ENCODE measurements at places on chromosomes 3 and 15.

DNA sequence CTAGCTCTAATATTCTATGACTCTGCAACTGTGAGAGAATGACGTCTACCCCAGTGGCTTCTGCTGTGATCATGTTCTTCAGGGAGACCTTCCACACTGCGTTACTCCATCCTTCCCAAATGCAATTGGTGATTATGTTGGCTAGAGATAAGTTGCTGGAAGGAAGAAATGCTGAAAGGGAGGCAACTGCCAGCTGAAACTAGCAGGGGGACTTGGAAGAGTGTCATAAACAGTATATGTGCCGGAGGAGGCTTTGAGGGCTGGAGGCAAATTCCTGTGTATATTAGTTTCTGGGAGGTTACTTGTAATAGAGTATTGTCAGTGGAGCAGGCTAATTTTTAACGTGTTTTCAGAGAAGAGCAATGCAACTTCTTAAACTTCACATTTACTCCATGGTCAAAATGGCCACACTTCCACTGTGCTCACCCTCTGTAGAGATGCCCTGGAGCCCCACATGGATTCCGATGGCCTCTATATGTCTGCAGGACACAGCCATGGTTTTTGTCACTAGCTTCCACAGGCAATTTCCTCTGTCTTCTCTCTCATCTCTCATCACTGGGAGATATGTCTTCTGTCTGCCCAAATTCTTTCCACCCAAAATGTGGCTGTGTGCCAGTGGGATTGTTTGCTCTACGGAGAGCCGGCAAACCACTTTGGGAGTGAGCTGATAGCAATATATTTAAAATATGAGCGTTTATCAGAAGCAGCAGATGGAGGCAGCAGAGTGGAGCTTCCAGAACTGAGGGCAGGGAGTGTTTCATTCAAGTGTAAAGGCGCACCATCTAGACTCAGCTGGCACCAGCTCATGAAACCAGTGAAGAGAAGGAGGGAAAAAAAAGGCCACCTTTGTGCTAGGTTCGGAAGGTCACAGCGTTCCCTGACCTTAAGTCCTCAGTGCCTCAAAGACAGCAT lies 13.3 kb upstream of the CD47 start:
- DNase-seq: peak; percentile 49

- no peak for DNase-seq
These were observed 56.8 kb downstream of the GASK1A start for GRCh38 chr3:43035801-43036365.

DNA sequence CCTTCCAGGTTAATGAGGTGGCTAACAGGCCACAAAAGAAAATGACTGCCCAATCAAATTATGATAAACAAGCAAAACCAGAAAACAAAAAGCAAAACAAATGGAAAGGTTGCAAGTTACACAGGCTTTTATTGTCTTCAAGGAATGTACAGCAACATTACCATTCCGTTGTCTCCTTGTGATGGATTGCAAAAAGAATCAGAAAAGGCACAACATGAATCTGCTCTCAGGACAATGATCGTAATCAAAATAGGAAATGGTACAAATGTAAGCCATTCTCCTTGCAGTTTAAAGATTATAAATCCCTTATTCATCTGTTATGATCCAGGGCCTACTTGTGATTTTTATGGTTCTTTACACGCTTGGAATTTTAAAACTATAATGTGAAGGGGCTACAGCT lies 125.8 kb downstream of the ECT2 start:
- DNase-seq: no peak

GRCh38 chr3:197333901-197334639 lies 35.7 kb upstream of the DLG1 start:
- no peak for DNase-seq

- no peak for DNase-seq
These were observed 733.7 kb upstream of the CFAP20DC start for GRCh38 chr3:59783468-59783988.

DNA sequence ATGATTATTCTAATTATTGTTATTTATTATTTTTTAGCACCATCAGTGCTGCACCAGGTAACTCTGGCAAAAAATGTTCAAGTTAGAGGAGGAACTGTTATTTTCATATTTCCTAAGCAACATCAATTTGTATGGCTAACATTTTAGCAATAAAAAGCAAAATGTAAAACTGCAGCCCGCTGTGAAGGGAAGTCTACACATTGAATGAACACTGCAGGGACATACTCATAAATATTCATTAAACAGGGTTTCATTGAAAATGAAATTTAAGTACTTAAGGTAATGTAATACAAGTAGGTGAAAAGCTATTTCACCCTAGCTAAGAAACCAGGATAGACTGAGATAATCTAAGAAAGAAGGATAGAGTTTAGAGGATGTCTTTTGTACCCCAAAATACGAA lies 532.7 kb downstream of the NLGN1 start:
- no peak for DNase-seq

GRCh38 chr3:100340527-100340926 lies 6.0 kb downstream of the NIT2 start:
- no peak for DNase-seq

DNA sequence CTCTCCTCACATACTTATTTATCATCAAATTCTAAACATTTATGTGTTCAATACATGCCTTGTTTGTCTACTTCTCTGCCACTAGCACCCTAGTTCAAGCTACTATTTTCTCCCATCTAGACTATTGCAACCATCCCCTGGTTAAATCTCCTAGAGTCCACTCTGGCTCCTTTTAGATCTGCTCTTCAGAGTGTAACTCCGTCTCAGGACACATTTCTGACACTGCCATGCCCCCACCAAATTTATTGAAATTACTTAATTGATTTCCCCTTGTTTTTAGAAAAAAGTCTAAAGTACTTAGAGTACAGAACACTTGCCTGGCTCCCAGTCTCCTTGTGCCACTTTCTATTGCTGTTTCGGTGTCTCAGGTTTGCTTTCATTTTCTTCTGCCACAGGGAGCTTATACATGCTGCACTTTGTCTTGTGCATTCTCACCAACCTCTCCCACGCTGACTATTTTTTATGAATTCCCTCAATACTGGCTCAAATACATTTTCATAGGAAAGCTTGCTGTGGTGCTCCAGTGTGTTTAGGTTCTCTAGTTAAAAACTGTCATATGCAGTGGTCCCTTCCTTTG lies 792.3 kb downstream of the DIPK2A start:
- DNase-seq: no peak

- peak; percentile 39 for DNase-seq
These were observed 117.5 kb downstream of the PDCD6IP start for GRCh38 chr3:33915796-33916546.

GRCh38 chr3:10428406-10429091 lies 76.8 kb downstream of the ATP2B2 start:
- DNase-seq: no peak

GRCh38 chr3:165459924-165460835 lies 264.0 kb upstream of the SLITRK3 start:
- DNase-seq: no peak

DNA sequence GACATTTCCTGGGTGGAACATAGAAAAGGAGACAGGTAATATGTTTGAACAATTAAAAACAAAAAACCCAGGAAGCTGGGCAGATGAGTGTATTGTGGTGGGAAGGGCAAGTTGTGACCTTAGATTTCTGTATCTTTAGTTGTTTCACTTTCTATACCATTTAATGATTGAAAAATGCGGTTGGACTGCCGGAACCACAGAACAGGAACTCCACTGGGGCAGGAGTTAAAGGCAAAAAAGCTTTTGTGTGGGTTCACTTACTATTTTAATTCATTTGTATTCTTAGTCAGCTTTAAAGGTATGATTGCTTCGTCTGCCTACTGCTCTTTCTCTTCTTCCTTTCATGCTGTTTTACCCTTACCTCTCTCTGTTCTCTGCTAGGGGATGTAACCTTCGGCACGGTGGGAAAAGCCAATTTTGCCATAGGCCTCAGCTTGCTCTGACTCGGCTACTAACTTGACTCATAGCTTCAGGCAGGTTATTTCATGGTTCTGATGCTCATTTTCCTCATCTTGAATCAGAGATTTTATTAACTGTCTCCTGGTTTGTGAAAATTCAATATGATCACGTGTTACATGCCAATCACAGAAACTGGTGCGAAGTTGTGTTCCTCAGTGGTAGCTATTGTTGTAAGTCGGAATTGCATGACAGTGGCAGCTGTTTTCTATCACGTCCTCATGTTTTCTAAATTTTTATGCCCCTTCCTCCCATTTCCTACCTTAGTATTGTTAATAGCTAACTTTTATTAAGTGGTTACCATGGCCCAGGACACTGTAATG lies 1.6 kb upstream of the MCTP2 start:
- DNase-seq: no peak

GRCh38 chr15:39434751-39435238 lies 146.1 kb upstream of the THBS1 start:
- DNase-seq: no peak

GRCh38 chr3:48561045-48561736 lies 2.4 kb downstream of the UCN2 start:
- DNase-seq: peak; percentile 49

GRCh38 chr15:69523010-69524001 lies 70.7 kb downstream of the RPLP1 start:
- peak; percentile 77 for DNase-seq

- no peak for DNase-seq
These were observed 630 bp downstream of the KIF15 start for GRCh38 chr3:44762170-44762677.

DNA sequence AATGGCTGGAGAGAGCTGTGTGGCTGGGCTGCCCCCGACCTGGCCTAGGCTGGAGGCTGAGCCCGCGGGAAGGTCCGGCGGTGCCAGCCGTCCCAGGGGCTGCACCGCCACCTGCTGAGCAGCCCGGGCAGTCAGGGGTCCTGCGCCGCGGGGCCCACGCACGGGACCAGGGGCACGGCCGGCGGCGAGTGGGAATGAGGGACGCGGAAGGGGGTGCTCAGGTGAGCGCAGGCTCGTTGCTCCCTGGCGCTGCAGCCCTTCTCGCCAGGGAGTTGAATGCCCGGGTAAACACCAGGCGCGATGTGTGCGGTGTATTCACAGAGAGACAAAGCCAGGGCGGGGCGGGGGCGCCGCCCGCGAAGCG lies 666 bp upstream of the SEMA3F start:
- DNase-seq: no peak

GRCh38 chr15:93980261-93980911 lies 251.0 kb upstream of the MCTP2 start:
- no peak for DNase-seq

- DNase-seq: no peak
These were observed 497.9 kb upstream of the ARPP21 start for GRCh38 chr3:35141406-35141805.

- peak; percentile 84 for DNase-seq
These were observed 75.0 kb downstream of the MAGEF1 start for GRCh38 chr3:184636741-184637316.

All from fibroblast of skin of abdomen (primary cell).